ENCODE measurements at places on chromosomes 1 and 21.

- DNase-seq, result no peak
Observed at GRCh38 chr1:85330711-85331290, 54.4 kb upstream of the BCL10 start.

- DNase-seq, result no peak
Observed at GRCh38 chr1:11505591-11506538, 26.9 kb downstream of the DISP3 start.

GRCh38 chr21:8991088-8991907 is 1530.1 kb upstream of the TPTE start:
- no peak for DNase-seq

DNA sequence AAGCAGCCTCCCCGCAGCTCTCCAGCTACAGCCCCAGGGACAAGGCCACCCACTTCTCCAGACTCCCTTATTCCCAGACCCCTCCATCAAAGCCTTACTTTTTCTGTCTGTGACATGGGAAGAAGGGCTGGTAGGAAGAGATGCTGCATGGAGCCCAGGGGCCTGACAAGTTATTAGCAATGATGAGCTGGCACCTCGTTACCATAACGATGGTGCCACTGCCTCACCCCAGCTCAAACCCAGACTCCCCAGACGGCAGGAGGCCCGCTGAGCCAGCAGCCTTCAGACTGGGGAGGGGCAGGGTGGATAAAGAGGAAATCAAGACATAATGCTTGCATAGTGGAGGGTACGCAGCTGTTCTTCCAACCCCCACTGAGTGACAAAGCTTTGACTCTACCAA is 3.3 kb downstream of the DLGAP3 start:
- DNase-seq, result no peak

GRCh38 chr21:25664491-25664931 is 25.5 kb downstream of the JAM2 start:
- DNase-seq, result no peak

GRCh38 chr1:232274236-232274855 is 355.6 kb downstream of the SIPA1L2 start:
- DNase-seq, result no peak

DNA sequence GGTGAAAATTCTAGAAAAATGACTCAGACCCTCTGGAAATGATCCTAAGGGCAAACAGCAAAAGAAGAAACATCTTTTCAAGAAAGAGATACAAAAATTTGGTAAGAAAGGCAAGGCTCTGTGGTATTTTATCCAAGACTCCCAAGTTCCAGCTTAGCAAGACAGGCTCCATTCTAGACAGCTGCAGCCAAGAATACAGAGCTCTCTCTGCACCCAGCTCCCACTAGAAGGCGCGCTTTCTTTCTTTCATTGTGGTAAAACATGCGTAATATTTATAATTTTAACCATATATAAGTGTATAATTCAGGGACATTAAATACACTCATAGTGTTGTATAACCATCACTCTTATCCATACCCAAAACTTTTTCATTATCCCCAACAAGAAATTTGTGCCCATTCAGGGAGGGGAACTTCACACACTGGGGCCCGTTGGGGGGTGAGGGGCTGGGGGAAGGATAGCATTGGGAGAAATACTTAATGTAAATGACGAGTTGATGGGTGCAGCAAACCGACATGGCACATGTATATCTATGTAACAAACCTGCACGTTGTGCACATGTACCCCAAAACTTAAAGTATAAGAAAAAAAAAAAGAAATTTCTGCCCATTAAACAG is 2.2 kb upstream of the HFM1 start:
- DNase-seq, result no peak

DNA sequence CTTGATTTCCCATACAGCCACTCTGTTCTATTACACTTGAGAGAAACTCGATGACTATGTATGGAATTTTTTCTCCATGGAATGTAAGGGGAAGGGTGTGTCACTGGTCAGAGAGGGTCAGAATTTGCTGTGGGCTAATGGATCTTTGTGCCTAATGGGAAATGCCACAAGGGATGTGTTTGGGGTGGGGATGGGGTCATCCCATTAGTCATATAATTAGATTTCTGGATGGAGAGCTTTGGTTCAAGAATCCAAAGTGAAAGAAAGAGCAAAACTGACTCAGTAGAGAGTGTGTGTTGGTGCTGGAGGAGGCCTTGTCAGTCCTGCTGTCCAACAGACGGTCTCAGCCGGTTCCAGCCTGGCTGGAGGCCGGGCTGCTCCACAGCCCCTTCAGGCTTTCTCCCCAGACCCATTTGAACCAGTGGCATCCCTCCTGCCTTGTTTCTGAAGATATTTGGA is 86.4 kb downstream of the LAMC2 start:
- no peak for DNase-seq

DNA sequence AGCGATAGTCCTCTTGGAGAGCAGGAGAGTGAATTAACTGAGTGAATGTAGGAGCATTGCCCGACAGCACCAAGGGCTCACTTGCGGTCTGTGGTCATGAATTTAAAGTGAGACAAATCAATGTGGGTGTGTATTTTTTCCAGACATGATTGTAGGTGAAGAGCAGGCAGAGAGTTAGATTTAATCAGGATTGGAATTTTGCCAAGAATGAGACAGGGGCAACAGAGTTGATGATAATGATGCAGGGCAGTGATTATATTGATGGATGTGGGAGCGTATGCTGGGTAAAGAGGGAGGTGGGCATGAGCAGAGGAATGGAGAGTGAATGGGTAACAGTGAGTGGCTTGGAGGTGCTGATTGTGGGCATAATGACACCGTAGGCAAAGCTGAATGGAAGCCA is 20.0 kb upstream of the SYT6 start:
- no peak for DNase-seq

- no peak for DNase-seq
Observed at GRCh38 chr1:56957931-56958330, 7.9 kb downstream of the C8B start.

- no peak for DNase-seq
Observed at GRCh38 chr1:78045563-78045925, 222 bp upstream of the GIPC2 start.

DNA sequence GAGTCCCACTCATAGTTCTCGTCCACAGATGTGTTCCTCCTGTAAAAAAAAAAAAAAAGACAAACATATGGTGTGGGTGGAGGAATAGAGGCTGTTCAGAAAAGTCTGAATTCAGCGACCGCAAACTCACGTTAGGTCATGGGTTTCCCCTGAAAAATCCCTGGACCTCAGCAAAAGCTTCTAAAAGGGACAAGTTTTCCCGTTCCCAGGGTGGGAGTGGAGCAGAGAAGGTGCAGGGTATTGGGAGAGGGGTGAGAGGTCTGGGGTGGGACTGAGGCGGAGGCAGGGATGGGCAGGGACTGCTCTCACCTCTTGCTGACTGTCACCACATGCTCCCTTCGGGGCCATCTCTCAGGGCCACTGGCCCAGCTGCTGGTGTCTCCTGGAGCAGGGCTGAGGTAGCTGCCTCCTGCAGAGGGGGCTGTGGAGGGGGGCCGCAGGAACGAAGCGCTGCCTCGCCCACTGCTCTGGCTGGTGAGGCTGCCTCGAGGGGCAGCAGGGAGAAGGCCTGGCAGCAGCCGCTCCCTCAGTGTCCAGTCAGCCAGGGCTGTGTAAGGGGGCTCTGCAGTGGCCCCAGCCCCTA is 2.6 kb upstream of the TAGLN2 start:
- DNase-seq, result no peak

DNA sequence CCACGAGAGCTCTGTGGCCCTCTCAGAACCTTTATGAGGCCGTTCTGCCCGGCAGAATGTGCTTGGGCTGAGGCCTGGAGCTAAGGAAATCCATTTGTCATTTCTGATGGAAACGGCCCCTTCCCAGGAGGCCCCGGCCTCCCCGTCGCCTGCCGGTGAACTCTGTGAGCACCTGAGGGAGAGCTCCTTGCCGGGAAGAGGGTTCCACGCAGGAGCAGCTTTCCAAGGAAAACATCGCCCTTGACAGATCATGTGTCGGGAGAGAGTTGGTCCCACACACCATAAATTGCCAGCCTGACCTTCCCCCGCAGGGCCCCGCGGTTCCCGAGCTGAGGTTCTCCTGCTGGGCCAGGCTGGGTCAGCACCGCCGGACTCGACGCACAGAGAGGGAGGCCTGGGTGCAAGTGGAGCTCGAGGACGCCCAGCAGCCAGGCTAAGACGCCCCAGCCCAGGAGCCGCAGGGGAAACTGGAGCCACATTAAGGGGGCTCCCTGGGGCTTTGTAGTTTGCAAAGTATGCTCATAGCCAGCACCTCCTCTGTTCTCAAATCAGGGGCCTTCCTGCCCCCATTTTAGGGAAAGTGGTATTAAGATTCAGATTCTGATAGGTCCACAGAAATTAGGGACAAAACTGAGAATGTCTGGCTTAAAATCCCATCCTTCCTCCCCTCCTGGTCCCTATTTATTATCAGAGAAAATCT is 239.5 kb downstream of the FOXD2 start:
- DNase-seq, result no peak

- peak; percentile 80 for DNase-seq
Observed at GRCh38 chr1:52002038-52002917, 11.8 kb upstream of the RAB3B start.

DNA sequence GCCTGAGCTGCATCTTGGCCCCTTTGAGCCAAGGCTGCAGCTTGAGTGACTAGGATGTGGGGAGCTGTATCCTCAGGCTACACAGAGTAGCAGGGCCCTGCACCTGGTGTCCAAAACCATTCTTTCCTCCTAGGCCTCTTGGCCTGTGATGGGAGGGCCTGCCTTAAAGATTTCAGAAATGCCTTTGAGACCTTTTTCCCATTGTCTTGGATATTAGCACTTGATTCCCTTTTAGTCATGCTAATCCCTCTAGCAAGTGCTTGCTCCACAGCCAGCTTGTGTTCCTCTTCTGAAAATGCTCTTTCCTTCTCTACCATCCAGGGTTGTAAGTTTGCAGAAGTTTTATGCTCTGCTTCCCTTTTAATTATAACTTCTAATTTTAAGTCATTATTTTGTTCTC is 21.7 kb upstream of the KIRREL1 start:
- DNase-seq, result no peak

DNA sequence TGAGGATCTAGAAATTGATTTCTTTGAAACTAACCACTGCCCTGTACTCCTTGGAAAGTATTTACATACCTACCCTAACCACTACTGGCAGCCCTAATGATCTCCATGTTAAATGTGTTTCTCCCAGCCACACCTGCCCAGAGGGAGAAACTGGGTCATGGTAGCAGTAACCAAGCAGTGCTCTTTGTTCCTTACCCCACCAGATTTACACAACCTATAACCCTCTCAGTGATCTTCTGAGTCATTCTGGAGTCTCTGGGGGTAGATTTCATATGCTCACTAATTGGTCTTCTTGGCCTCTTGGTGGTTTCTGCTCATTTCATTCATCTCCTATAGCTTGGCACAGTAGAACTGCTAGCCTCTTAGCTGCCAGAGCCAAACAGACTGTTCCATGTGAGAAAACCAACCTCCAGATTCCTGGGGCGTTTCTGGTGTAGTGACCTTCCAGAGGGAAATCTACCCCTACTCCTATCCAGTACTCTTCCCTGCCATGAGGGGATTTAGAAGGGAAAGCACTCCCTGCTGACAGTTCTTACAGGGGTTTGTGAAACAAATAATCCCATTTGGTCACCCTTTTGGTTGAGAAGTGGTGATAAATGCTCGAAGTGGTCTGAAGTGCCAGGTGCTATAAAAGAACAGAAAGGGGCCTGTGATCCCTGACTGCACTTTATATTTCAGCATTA is 36.2 kb upstream of the LRIG2 start:
- DNase-seq, result no peak

- DNase-seq, result no peak
Observed at GRCh38 chr1:44621841-44622286, 52.4 kb downstream of the TMEM53 start.

- no peak for DNase-seq
Observed at GRCh38 chr1:232621050-232621449, 8.9 kb downstream of the SIPA1L2 start.

GRCh38 chr1:228863776-228864175 is 128.5 kb downstream of the RHOU start:
- no peak for DNase-seq

DNA sequence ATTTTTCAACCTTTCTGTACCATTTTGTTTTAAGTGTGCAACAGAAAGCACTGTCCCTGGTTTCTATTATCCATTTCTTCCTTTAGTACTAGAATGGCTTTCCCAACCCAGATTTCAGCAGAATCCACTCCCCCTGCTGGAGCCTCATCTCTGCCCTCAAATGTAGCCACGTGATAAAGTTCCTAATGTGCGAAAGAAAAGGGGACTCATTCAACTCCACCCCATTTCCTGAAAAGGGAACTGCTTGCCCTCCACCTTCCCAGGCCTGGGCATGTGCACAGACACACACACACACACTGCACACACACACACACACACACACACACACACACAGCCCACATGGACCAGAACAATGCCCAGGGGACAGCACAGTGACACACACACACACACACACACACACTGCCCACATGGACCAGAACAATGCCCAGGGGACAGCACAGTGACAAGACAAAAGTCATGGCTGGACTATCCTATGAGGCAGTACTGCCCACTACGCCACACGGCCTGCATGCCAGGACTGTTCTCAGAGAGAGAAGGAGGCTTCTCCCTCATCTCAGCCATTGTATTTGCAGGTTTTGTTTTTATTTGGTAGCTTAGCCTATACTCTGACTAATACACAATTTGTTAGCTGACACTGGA is 33.2 kb downstream of the PACC1 start:
- DNase-seq, result no peak

- no peak for DNase-seq
Observed at GRCh38 chr1:210098356-210098755, 134.2 kb upstream of the SERTAD4 start.

- DNase-seq, result no peak
Observed at GRCh38 chr1:101653482-101653946, 343.2 kb downstream of the OLFM3 start.

DNA sequence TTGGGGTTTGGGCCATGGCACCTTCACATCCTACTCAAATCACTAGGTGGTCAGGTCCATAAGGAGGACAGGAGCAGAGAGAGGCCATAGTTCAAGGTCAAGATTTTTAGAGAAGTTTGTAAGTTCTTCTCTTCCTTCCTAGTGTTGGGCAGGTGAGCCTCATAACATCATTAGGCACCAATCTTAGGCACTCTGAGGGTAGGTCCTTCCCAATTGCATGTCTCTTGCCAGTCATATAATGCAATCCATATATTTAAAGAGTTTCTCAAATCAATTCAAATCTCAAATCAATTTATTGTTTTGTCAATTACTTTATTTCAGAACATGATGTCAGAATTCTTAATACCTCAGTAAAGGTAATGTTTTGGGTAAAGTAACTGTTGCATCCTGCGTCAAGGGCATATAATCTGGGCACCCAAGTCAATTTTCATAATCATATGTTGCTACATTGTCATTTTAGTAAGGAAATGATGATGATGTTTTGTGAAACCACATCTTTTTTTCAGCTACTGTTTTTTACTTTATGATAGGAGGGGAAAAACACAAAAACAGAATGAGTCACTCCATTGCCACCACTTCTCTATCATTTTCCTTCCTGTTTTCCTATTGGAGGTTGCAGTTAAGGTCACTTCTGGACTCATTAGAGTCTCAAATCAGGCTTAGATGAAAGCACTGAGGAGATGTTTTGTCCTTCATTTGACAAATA is 122.7 kb downstream of the UCHL5 start:
- no peak for DNase-seq
